Urinary bladder (tissue), 4 donors: ENCODE measurements at places on chromosomes 11 and 22. TPM values are rescaled to one million over a fixed set of nuclear protein-coding genes. Genes with fewer than 3 reads are reported as not detected.

Gene IGF2
- total RNA-seq, result 362 TPM

Gene PKDREJ
- total RNA-seq, result 0.05 TPM

Gene OR4D5
- total RNA-seq, result not detected

Gene TRIM49
- total RNA-seq, result not detected

Gene GPR137
- total RNA-seq, result 4.7 TPM

Gene MMP3
- 1.4 TPM for total RNA-seq

Gene OR6T1
- total RNA-seq, result not detected

Gene FGF3
- not detected for total RNA-seq

Gene UQCR10
- total RNA-seq, result 59.6 TPM

Gene SLC22A25
- not detected for total RNA-seq

Gene AMOTL1
- total RNA-seq, result 79.3 TPM

Gene GRM5
- 0.53 TPM for total RNA-seq

Gene XKR3
- total RNA-seq, result not detected

Gene OR10D3
- total RNA-seq, result not detected

Gene RRP8
- total RNA-seq, result 14.2 TPM

Gene MTCH2
- total RNA-seq, result 47.6 TPM

Gene PARVB
- 11.2 TPM for total RNA-seq

Gene SERPING1
- total RNA-seq, result 53.6 TPM

Gene GLB1L2
- total RNA-seq, result 1.5 TPM

Gene RHOD
- total RNA-seq, result 3.9 TPM

Gene EIF4G2
- 646 TPM for total RNA-seq

Gene NOL12
- total RNA-seq, result 8.7 TPM

Gene ARAP1
- 88.6 TPM for total RNA-seq

Gene PARVA
- 69.8 TPM for total RNA-seq

Gene PGA5
- 0.69 TPM for total RNA-seq

Gene SCT
- total RNA-seq, result not detected

Gene GLYAT
- not detected for total RNA-seq

Gene SPA17
- total RNA-seq, result 5.7 TPM
